ENCODE measurements at places on chromosomes 6 and 20. TPM values are rescaled to one million over a fixed set of nuclear protein-coding genes. Genes with fewer than 3 reads are reported as not detected.
A peak's percentile ranks its signal among the peaks of the same experiment; 100 is the strongest.

GRCh38 chr6:33427585-33428223 is 7.8 kb downstream of the SYNGAP1 start:
- no peaks in the 10 kb centered on the region for H3K27me3 ChIP-seq
- no peak for DNase-seq
- H3K27ac ChIP-seq, result peak overlapping the region; percentile 76
- H3K4me3 ChIP-seq, result peak overlapping the region; percentile 59
- H3K4me1 ChIP-seq, result peaks cover 59% of the 10 kb centered on the region

KIAA0408 gene
- 17.6 TPM for total RNA-seq

DNA sequence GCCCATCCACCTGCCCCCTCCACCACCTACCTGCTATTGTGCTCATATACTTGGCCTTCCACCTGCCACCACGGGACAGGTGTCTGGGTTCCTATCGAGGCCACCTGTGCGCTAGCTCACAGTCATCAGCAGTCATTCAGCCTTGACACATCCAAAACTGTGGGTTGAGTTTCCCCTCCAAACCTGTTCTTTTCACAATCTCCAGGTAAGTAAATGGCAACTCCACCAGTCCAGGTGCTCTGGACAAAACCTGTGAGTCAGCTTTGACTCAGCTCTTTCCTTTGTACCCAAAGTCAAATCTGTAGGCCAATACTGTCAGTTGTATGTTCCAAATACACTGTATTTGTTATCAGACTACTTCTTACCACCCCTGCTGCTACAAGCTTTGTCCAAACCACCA is 52.6 kb downstream of the SPTLC3 start:
- H3K27ac ChIP-seq, result no peak overlapping the region
- no peaks in the 10 kb centered on the region for H3K4me1 ChIP-seq
- H3K36me3 ChIP-seq, result no peaks in the 10 kb centered on the region
- no peak overlapping the region for H3K4me3 ChIP-seq
- H3K27me3 ChIP-seq, result no peaks in the 10 kb centered on the region

GRCh38 chr6:125995972-125996580 is 9.7 kb downstream of the TRMT11 start:
- H3K27ac ChIP-seq, result no peak overlapping the region
- no peak overlapping the region for H3K4me3 ChIP-seq
- no peaks in the 10 kb centered on the region for H3K27me3 ChIP-seq
- H3K4me1 ChIP-seq, result no peaks in the 10 kb centered on the region

DNA sequence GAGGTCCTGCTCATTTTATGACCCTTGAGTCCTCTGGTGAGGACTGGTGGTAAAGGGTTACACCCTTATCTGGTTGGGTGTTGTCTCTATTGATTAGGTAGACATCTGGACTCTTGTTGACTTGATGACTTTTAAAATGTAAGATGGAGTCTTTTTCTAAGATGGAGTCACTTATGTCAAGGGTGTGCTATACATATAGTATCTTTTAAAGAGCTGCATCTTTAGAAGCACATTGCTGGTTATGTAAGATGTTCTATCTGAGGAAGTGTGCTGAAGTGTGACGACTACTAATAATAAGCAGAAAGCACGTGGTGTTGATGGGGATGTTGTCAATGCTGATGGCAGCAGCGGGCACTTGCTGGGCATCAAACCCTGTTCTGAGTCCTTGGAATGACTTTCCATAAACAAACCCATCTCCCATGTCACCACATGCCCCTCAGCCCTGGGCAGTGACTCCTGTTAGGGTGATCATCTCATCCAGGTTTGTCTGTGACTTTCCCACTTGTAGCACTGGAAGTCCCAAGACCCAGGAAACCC is 229.6 kb downstream of the EYA2 start:
- no peaks in the 10 kb centered on the region for H3K36me3 ChIP-seq
- peaks cover 13% of the 10 kb centered on the region for H3K4me1 ChIP-seq
- no peaks in the 10 kb centered on the region for H3K27me3 ChIP-seq
- H3K27ac ChIP-seq, result no peak overlapping the region
- no peak for DNase-seq

DNA sequence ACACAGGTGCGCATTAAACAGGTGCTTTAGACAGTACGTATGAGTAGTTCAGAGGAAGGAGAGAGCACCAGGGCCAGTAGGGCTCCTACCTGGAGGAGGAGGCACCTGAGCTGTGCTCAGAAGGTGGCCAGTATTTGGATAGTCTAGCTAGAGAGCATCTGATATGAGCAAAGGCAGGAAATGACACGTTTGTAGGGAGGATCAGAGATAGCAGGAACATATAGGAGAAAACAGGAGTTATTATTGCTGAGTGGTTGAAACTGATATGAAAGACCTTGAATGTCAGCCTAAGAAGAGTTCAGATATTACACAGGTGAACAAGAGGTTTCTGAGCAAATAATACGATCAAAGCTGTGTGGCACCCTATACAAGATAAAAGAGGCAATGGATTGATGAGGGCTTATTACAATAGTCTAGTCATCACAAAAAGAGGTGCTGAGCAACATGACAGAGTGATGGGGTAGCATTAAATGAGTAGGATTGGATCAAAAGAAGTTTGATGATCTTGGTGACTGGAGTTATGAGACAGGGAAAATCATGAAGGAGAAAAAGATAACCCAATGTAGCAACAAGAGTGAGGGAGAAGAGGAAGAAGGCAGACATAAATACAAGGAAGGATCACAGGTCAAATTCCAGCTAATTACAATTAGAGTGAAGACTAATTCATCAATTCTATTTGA is 69.8 kb upstream of the HIVEP1 start:
- H3K27ac ChIP-seq, result no peak overlapping the region
- H3K4me3 ChIP-seq, result no peak overlapping the region
- no peak for DNase-seq
- H3K4me1 ChIP-seq, result peaks cover 4% of the 10 kb centered on the region
- no peaks in the 10 kb centered on the region for H3K36me3 ChIP-seq
- no peaks in the 10 kb centered on the region for H3K27me3 ChIP-seq

SEMG1 gene
- total RNA-seq, result not detected

- no peak for DNase-seq
- peaks cover 13% of the 10 kb centered on the region for H3K4me1 ChIP-seq
- H3K4me3 ChIP-seq, result no peak overlapping the region
- H3K27ac ChIP-seq, result no peak overlapping the region
- no peaks in the 10 kb centered on the region for H3K36me3 ChIP-seq
These were observed 25.6 kb downstream of the UTRN start for GRCh38 chr6:144310765-144311164.

GRCh38 chr6:108768166-108768555 is 80.1 kb upstream of the ARMC2 start:
- H3K4me3 ChIP-seq, result no peak overlapping the region
- no peaks in the 10 kb centered on the region for H3K27me3 ChIP-seq
- H3K27ac ChIP-seq, result no peak overlapping the region

GRCh38 chr6:109295109-109295773 is 87.0 kb downstream of the CD164 start:
- no peak overlapping the region for H3K27ac ChIP-seq
- H3K36me3 ChIP-seq, result no peaks in the 10 kb centered on the region
- H3K4me3 ChIP-seq, result no peak overlapping the region

GLP1R gene
- 2.0 TPM for total RNA-seq

TMEM74B gene
- total RNA-seq, result 8.9 TPM

STMND1 gene
- total RNA-seq, result 0.59 TPM

GRCh38 chr6:39169448-39170344 is 54.7 kb upstream of the SAYSD1 start:
- peaks cover 17% of the 10 kb centered on the region for H3K4me1 ChIP-seq
- no peak overlapping the region for H3K27ac ChIP-seq
- no peak overlapping the region for H3K4me3 ChIP-seq
- no peaks in the 10 kb centered on the region for H3K36me3 ChIP-seq

GRCh38 chr6:4607793-4608192 is 168.4 kb upstream of the CDYL start:
- H3K27me3 ChIP-seq, result no peaks in the 10 kb centered on the region
- no peak overlapping the region for H3K4me3 ChIP-seq
- H3K36me3 ChIP-seq, result no peaks in the 10 kb centered on the region

DNA sequence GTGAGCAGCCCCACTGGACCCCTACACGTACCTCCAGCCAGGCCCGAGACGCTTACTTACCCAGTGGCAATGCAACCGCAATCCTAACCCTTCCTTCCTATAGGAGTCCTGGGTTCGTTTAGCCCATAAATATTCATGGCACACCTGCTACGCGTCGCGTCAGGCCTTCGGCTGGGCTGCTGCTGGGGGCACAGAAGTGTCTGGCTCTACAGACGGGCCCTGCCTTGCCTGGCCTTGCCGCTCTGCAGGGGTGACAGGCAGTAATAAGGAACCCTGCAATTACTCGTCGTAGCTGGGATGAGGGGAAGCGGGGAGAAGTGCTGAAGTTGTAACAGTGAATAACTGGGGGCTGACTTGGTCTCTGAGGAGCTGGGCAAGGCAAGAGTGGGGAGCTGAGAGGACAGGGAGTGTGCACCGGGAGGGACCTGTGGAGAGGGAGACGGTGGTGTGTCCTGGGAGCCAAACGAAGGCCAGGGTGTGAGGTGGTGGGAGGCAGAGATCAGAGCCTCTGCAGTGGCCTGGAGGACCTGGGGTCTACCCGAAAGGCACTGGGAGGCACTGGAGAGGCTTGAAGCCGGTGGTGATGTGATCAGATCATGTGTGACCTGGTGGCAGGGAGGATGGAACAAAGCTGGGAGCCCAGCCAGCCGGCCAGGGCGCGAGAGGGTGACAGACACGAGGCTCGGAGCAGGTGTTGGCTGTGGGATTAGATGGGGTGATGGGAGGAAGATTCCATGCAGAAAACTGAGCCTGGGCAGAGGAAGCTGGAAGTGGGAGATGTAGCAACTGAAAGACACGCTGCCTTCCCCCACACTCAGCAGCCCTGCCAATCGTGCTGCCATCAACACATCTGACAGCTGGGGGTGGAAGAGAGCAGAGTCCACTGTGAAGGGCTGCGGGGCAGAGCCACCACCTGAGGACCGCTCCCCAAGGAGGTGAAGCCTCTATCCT is 36.4 kb downstream of the PSMG4 start:
- H3K36me3 ChIP-seq, result peaks cover 55% of the 10 kb centered on the region
- no peak overlapping the region for H3K27ac ChIP-seq
- H3K4me3 ChIP-seq, result no peak overlapping the region
- peak; percentile 63 for DNase-seq
- H3K27me3 ChIP-seq, result no peaks in the 10 kb centered on the region
- peaks cover 14% of the 10 kb centered on the region for H3K4me1 ChIP-seq

PPP1R3G gene
- total RNA-seq, result 2.2 TPM

DNA sequence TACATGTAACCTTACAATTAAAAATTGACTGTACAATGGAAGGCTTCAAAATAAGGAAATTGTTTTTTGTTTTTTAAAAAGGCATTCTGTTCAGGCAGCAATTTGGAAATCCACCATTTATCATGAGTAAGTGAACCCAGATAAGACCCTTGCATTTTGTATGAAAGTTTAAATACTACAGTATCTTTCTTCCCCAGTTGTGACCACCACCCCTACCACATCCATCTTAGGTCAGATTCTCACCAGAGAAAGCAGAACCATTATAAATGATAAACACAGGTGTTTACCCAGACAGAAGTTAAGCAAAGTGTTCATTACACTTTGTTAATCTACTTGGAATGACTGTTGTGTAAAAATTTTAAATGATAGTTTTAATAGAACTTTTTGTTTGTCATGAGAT is 20.2 kb downstream of the SENP6 start:
- H3K4me1 ChIP-seq, result no peaks in the 10 kb centered on the region
- H3K27me3 ChIP-seq, result no peaks in the 10 kb centered on the region
- H3K4me3 ChIP-seq, result no peak overlapping the region
- DNase-seq, result no peak
- H3K27ac ChIP-seq, result no peak overlapping the region

DNA sequence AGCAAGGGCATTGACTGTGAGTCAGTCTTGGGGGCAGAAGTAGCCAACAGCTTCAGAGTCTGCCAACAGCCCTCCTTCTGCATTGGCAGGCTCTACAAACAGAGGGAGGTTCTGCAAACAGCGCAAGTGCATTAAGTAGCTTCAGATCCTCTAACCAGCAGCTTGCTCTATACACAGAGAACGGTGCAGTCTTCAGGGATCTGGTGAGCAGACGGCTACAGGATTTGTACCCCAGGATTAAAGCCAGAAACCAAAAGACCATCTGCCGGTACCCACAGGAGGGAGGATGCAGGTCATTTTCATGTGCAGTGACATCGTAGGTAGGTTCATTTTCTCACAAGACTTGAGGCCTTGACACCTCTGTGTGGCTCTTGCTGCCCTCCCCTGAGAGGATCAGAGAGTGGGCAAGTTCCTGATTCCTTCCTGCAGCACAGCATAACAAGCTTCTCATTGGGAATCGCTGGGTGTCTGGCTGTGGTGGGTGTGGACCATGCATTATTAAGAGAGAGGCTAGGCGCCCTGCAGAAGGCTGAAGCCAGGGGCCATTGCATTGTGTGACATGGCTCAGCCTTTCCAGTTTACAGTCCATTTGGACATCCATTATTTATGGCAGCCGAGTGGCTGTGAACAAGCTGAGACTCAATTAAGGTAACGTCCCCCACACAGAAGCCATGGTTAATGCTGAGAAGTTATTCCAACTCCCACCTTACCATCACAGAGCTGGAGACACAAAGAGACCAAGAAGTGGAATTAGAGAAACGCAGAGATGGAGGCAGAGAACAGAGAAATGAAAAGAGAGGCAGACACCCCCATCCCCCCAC is 250.0 kb downstream of the LRFN2 start:
- H3K27me3 ChIP-seq, result no peaks in the 10 kb centered on the region
- H3K4me1 ChIP-seq, result peaks cover 18% of the 10 kb centered on the region

DNA sequence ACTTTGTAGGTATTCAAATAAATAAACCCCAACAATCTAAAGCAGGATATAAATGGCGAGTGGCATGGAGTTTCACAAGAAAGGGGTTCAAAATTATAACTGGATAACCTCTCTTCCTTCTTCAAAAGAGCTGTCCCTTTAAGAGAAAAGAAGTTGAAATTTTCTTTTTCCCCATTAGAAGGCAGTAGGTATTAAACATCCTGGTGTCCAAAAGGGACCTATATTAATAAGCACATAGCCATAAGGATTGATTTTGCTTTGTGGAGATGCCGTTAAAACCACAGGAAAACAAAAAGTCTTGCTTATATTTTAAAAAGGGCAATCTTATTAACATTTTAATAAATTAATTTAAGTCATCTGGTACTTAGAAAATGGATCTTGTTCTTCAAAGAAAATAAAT is 76.5 kb downstream of the LYRM4 start:
- H3K4me1 ChIP-seq, result no peaks in the 10 kb centered on the region
- DNase-seq, result no peak
- H3K36me3 ChIP-seq, result peaks cover 2% of the 10 kb centered on the region
- H3K4me3 ChIP-seq, result no peak overlapping the region
